ENCODE measurements at places on chromosomes 1 and 21.

- DNase-seq = no peak
Observed at GRCh38 chr1:90561103-90561783, 155.9 kb downstream of the BARHL2 start.

- peak; percentile 38 for DNase-seq
Observed at GRCh38 chr1:107965110-107965991, at the start of gene VAV3. Gene VAV3 (minus strand): TSS chr1:107965180. CDS start chr1:107964869, 311 bp downstream.

DNA sequence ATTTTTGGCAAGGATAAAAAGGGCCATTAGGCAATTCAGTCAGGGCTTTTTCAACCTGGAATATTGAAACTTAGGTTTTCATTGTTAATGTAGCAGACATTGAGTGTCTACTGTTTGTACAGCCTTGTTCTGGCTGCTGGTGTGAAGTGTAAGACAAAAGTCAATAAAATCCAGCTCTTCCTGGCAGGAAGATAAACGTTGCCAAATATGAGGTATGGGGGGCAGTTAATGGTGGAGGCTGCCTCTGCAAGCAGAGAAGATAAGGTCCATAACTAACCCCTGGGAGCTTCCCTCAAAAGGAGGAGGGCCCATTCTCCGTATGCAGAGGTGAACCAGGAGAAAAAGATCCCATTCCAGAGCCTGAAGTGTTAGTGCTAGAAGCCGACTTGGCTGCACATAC, 19.5 kb upstream of the SHE start:
- no peak for DNase-seq

DNA sequence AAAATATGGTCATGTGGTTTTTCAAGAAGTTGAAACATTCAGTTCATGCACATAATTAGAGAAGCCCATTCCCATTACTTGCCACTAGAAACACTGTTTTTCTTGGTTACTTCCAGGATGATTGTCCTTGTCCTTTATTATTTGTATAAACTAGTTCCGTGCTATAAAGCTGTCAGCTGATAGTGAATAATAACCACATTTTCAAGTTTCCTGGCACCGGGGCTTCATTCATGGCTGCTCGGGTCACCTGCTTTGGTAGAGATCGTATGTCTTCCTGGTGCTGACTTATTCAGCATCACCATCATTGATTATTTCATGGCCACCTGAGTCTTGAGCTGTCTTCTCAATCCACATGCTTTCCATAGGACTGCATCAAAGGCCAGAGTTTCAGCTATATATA, 62.9 kb upstream of the ZNF326 start:
- DNase-seq = no peak

GRCh38 chr1:80523861-80524260, 1276.9 kb upstream of the ADGRL2 start:
- DNase-seq = no peak

GRCh38 chr1:192702212-192702902, 66.4 kb downstream of the RGS13 start:
- DNase-seq = peak; percentile 46
